Activated T-cell treated with anti-CD3 and anti-CD28 coated beads for 24 hours (primary cell): ENCODE measurements at places on chromosomes 7 and 10.

DNA sequence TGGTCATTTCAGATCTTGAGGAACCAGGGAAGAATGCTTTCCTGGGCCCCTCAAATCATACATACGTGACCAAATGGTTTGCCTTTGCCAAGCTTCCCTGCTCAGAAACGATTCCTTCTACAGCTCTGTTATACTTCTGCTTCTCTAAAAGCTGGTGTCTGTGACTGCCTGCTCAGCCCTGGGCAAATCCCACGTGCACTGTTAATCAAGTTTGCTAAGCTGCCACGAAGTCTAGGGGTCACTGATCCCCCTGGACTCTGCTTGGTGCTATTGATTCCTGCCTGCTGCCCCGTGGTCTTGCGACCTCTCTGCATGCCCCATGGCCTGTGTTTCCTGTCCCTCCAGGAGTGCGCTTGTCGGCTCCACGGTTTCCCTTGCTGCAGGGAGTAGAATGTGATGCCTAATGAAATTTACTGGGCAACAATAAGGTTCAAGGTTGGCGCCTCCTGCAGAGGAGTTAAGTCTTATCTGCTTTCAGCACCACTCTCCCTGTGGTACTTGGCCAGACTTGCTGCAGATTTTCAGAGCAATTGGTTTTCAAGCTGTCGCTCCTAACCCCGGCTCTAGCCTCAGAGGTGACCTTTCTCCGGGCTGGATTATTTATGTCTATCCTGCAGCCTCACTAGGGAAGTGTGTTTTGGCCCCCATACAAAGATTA is 201.6 kb upstream of the FZD8 start:
- DNase-seq = no peak

- no peak for DNase-seq
These were observed 153.0 kb upstream of the FGFR2 start for GRCh38 chr10:121751191-121751760.

DNA sequence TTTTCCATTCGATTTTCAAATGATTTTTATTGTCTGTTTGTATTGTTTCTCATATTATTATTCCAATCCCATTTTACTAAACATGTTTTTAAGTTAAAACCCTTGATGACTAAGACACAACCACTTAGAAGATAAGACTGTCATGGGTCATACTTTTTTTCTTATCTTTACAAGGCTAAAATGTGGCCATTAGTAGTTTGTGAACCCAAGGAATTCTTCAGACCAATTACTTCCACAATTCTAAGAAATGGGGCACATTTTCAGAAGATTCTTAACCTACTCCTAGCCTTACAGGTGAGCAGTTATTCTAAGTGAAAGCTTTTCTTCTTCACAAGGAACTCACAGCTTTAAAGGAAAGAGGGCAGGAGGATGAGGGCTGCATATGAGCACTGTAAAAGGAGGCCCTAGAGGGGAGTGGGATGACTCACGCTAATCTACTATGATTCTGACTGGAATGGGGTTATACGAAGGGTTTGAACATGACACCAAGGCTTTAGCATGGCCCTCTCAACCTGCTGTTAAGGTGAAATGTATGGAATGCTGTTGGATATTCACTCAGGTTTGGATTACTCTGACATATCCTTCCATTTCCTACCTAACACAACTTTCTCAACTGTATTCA is 81.0 kb downstream of the SORCS1 start:
- DNase-seq = no peak

DNA sequence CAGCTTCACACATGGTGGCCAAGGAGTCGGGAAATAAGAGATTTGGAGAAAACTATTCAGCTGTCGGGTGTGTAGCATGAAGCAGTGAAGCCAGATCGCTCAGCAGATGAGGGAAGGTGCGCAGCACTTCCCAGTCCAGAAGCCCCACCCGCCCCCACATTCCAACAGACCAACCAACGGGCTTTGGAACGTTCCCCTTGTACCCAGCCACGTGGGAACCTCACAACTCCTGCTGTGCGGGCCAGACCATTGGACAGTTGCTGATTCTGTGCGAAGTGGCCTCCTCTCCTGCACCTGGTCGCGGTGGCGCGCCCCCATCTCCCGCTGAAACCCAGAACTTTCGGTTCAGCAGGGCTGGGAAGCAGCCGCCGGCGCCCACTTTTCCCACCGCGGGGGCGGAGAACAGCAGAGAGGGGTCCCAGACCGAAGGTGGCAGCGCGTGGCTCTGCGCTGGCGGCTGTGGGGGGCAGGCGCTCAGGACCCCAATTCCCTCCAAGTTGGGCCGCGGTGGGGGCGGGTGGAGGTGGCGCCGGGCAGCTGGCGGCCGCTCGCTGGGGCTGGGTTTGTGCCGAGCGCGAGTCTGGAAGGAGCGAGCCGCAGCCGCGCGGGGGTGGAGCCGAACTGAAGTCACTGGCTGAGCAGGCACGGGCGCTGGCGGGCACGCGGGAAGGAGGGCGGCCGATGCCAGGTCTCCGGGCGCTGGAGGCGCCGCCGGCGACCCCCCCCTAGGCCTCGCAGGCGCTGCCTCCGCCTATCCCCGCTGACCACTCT is 1301.5 kb upstream of the SORCS1 start:
- no peak for DNase-seq

DNA sequence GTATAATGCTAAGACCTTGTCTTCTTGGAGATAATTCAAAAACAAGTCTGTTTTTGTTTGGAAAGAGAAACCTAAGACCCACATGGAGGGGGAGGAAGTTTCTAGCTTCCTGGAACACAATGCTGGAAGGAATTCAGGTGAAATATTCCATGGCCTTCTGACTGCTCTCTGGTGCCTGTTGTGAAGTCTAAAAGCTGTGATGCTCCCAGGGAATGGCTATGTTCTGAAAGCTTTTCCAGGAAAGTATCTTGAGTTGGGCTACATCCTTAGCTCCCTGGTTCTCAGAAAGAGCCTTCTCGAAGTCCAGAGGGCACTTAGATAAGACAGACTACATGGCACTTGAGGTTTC is 12.5 kb upstream of the PFKP start:
- no peak for DNase-seq

- DNase-seq = no peak
These were observed 84.0 kb upstream of the FAM3C start for GRCh38 chr7:121480058-121480457.

DNA sequence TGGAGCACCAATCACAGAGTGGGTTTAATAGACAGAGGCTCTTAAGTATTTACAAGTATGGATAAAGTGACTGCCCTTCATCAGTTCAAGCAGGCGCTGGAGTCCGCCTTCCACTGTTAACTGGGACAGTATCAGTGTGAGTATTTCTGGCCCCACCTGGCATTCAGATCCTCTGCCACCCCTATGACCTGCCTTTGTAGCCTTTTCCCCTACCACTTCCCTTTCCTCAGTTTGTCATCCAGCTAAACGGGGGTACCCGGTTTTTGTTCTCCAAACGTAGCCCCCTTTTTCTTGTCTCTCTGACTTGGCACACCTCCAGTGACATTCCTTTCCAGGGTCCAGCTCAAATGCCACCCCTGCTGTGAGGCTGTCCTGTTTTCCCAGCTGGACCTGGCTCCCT is 134.4 kb downstream of the SNX10 start:
- no peak for DNase-seq

DNA sequence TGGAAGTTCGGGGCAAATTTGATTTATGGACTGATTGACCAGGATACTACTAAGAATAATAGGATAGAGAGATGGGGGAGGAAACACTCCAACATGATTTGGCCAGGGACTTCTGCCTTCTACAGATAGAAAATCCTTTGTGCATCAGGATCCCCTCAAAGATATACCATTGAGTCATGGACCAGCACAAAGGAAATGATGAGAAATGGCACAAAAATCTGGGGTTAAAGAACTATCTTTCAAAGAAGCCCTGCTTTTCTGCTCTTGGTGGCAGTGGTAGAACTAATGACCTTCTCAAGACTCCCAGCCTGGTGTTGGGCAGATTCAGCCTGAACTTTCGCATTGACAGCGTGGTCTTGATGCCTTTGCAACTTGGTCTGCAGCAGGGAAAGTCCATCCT is 27.6 kb upstream of the LAMB1 start:
- DNase-seq = no peak

GRCh38 chr7:24707988-24708615 is 49.2 kb downstream of the GSDME start:
- DNase-seq = no peak

DNA sequence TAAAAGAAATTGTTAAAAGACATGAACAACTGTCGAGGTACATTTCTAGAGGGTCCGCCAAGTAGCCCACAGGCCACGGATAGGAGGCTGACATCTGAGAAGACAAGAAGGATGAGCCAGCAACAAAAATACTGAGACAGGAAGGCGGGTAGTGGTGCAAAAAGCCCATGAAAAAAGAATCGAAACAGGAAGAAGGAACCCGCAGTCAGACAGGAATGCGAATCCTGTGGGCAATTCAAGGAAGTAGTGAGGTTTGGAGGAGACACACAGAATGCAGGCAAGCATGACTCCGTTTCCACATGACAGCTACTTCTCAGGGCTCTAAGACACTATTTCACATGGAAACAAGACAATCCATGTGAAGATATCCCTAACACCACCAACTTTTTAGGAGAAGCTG is 125.2 kb downstream of the DOCK4 start:
- no peak for DNase-seq

- no peak for DNase-seq
These were observed 6.1 kb upstream of the ZNF438 start for GRCh38 chr10:31037749-31038148.

DNA sequence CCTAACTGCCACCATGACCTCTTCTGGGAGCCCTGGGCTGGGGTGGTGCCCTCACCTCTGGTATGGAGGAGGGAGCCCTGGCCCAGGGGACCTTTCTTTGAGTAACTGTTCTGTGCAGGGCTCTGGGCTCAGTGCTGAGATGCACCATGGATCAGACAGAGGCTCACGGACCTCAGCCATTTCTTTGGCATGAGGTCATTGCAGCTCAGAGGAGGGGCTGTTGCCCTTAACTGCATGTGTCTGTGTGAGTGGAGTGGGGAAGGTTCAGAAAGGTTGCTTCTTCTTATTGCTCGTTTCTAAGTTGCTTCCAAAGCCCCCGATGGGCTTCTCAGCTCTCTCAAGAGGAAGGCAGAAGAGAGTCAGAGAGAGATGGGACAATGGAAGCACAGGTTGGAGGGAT is 233.9 kb downstream of the RPS24 start:
- DNase-seq = no peak

DNA sequence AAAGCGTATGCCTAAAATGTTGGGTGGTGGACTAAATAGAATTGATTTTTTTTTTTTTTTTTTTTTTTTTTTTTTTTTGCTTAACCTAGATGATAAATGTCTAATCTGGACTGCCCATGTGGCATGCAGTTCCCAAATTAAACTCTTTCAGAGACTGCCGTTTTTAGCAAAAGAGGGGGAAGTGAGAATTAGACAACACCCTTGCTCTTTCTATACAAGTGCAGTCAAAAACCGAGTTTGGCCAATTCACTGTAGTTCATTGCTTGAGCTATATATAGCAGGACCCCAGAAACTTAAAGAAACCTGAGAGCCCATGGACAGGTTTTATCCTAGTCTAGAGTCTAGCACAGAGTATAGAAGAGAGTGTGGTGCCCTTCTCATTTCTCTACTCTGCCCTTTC is 141.9 kb downstream of the GRM3 start:
- no peak for DNase-seq

DNA sequence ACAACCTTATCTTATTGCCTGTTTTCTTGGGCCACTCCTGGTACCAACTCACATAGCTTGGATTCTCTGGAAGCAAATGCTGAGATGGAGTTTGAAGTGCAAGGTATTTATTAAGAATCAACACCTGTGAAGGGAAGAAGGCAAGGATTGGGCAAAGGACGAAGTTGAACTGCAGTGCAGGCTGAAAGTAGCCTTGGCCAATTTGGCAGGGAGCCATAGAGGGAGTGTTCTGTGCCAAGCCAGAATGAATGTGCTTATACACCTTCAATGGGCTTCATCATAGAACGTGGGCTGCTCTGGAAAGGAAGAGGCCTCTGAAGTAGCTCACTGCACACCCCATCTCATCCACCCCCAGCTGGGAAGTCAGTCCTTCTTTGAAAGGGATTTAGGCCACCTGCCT is 79.8 kb upstream of the IFRD1 start:
- DNase-seq = no peak

GRCh38 chr7:100546926-100547800 is 8.2 kb downstream of the AGFG2 start:
- no peak for DNase-seq

- no peak for DNase-seq
These were observed 131.3 kb downstream of the FANK1 start for GRCh38 chr10:126027692-126028091.

DNA sequence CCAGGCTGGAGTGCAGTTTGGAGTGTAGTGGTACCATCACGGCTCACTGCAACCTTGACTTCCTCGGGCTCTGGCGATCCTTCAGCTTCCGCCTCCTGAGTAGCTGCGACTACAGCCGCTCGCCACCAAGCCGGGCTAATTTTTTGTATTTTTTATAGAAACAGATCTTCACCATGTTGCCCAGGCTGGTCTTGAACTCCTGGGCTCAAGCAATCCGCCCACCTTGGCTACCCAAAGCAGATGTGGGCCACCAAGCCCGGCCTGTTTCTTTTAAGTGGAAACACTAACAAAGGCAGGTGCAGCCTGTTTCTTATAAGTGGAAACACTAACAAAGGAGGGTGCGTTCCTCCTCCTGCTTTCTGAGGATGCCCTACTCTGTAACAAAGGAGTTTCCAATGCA is 18.2 kb downstream of the PRF1 start:
- DNase-seq = no peak

- no peak for DNase-seq
These were observed 289.3 kb upstream of the MTPN start for GRCh38 chr7:136266457-136266856.

DNA sequence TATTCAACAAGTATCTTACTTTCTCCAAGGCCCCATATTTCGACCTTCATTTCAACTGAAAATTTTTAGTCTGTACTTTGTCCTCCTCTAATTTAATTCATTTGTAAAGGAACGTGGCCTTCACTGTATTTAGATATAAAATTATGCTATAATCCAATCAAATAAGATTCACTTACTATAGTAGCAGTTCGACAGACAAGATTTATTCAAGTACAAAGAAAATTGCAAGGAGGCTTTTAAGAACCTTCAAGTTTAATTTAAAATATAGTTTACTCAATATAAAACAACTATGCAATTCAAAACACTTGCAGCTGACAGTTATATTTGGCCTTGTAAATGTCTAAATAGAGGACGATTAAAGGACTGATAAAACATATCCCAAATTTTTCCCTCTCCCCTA is 85.6 kb downstream of the RAPGEF5 start:
- DNase-seq = no peak

DNA sequence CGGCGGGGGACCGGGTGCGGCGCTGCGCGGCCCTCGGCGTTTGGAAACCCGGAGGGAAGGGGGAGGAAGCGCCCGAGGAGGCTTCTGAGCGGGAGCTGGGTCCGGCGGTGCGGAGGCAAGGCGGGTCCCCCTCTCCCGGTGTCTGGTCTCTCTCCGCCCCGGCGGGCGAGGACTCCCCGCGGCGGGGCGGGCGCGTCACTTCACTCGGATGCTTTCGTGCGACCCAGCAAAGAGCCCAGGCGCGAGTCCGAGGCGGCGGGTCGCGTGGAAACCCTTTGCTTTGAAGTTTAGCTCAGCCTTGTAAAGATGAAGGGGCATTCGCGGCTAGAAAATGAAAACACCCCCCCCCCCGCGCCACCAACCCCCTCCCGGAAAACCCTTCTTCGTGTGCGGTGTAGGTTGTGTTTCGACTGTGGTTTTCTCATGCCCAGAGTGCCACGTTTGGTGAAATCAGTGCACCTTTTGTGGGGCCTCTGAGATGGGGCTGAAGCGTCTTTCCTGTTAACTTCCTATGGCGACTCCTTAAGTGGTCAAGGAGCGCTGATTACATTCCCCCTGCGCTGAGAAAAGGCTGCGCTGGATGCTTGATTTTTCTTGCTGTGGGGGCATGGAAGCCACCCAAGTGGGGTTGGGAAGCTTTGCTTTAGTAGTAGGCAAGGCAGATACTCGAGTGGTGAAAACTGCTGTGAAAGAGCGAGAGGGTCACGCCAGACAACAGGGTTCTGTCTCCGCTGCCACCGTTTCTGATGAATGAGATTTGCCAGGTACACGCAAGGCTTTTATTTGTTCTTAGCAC is 876 bp downstream of the GNAI1 start:
- DNase-seq = no peak
